ENCODE measurements at places on chromosomes 7 and 10.

- DNase-seq, result no peak
These were observed 127.7 kb downstream of the SRI start for GRCh38 chr7:88091988-88092675.

GRCh38 chr10:119112056-119112455, 8.1 kb downstream of the DENND10 start:
- no peak for DNase-seq

DNA sequence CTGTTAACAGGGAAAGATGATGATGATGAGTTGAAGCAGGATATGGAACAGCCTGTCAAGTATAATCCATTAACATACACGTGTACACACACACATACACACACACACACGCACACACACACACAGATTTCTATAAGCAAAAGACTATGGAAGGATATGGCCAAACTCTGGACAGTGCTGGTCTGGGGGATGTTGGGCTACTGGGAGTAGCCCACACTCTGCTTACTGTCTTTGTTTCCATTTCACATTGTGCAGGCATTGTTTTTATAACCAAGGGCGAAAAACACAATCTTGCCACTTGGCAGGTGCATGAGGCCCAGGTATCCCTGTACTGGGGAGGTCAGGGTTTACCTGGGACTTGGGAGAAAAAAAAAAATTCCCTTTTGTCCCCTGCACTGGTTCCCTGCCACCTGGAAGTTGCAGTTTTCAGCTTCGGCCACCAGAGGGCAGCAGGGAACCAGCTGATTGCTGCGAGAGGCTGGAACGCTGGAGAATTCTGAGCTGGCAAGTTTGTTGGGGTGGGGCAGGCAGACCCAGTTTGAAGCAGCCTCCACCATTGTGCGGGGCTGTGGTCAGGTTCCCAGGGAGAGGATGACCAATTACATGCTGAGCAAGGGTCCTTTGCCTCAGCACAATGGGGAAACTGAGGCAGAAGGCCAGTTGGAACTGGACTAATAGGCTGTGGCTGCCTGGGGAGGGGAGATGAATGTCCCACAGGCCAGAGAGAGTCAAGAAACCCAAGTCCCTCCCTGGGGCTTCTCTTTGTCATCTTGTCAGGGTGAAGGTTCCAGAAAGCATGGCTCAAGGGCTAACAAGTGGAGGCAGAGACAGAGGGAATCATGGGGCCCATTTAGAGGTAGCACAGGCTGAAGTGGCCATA, 27.3 kb downstream of the PPIF start:
- DNase-seq, result peak; percentile 65

DNA sequence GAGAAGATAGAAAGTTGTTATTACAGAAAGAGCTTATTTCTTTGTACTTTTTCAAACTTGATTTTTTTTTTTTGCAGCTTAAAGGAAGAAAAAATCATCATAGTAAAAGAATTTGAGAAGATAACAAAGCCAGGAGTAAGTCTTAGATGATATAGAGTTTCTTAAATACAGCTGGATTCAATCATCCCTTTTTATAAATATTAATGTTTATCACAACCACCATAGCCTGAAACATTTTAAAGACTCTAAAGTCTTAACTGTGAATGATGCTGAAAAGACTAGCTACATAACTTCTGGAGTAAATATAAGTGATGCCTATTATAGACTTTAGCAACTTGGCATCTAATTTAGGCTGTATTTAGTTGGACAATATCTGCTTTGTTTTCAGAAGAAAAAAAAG, 54.8 kb upstream of the FGL2 start:
- DNase-seq, result no peak

Data from CD8-positive, alpha-beta memory T cell (primary cell).